ENCODE measurements at places on chromosomes 5 and 9. TPM values are rescaled to one million over a fixed set of nuclear protein-coding genes. Genes with fewer than 3 reads are reported as not detected.

Gene LRRC19
- not detected for total RNA-seq

DNA sequence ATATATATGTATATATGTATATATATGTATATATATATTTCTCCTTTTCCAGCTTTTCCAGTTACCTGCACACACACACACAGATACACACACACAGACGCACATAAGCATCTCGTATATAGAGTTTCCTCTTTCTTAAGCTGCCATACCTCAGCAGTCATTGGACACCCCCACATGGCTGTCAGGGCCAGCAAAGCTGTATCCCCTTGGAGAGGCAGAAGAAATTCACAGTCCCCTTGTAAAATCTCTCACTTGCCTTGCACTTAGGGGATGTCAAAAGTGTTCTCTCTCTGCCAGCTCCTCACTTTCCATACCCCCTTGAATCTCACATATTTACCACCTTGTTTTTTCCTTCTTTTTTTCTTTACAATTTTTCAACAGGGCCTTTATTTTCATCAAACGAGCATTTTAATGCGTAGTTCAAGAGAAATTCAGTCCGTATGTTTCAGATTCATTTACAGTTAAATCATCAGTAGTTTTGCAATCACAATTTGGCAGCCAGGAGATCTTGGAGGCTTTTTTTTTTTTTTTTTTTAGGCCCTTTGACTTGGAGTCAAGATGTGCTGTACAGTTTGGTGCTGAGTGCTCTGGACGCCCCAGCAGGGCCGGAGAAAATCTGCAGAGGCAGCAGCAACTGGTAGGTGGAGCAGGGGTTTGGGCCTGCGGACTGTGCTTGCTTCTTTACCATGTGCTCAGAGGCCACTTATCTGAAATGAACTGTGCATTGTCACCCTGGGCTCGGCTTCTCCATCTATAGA lies 244.9 kb upstream of the KLF4 start:
- DNase-seq, result peak; percentile 91

Gene NXNL2
- total RNA-seq, result 2.5 TPM

- DNase-seq, result no peak
These were observed 166.8 kb downstream of the ATP10B start for GRCh38 chr5:160685219-160685618.

- peak; percentile 63 for DNase-seq
These were observed 49.5 kb downstream of the TJP2 start for GRCh38 chr9:69223605-69224004.

DNA sequence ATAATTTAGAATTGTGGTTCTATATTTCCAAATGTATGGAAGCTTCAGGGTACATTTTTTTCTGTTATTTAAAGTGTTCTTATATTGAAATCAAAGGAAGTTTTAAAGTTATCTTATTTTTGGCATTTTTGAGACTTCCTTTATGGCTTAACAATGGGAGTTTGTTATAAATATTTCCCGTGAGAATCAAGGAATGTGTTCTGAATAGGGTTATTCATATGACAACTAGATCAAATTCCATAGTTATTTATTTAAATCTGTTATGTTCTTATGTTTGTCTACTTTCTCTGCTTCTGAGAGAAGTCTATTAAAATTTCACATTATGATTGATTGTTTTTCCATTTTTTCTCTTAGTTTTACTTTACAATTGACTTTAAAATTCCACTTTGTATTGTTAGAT lies 135.1 kb downstream of the ADAMTS16 start:
- no peak for DNase-seq

Gene TRPM6
- not detected for total RNA-seq

- peak; percentile 50 for DNase-seq
These were observed 65.6 kb downstream of the HOMER1 start for GRCh38 chr5:79448336-79448735.

GRCh38 chr5:159096243-159096923 lies 3.3 kb downstream of the EBF1 start:
- no peak for DNase-seq

Gene PCDHGA3
- 0.57 TPM for total RNA-seq

Gene SAXO1
- total RNA-seq, result 0.06 TPM

DNA sequence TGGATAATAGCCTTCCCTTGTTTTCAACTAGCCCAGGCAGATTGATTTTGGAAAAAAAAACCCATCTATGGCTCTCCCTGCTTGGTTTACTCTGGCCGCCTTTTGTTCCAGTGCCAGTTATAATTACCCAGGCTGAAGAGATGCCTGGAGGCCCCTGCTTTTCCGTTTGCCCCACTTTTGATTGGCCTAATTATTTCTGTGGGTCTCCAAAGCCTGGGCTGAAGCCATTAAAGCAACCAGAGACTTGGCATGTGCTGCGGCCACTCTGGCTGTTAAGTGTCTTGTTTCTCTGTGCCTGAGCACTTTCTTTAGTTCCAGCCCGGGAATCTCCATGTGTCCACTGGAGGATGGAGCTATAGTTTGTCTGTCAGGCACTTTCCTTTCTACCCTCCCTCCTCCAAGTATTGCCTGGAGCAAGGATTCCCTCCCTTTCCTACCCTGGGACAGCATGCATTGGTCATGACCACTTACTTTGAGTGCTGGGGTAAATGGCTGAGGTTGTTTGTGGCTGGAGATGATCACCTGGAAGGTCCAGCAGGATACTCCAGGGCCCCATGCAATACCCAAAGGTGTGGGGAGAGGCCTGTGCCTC lies 105.1 kb upstream of the CTSL start:
- DNase-seq, result no peak

Gene EQTN
- not detected for total RNA-seq
